Stimulated activated CD4-positive, alpha-beta T cell treated with anti-CD3 and anti-CD28 coated beads, Interleukin-1b, Interleukin-23, amount 100 ng/mL, for 1 hour (primary cell): ENCODE measurements at places on chromosomes 12 and 14.

- no peak for DNase-seq
Measured at GRCh38 chr12:26271889-26272492, 76.6 kb downstream of the SSPN start.

GRCh38 chr12:49578471-49579112, 10.7 kb upstream of the MCRS1 start:
- DNase-seq = no peak

- DNase-seq = no peak
Measured at GRCh38 chr12:75738486-75738885, 227.1 kb upstream of the KRR1 start.

DNA sequence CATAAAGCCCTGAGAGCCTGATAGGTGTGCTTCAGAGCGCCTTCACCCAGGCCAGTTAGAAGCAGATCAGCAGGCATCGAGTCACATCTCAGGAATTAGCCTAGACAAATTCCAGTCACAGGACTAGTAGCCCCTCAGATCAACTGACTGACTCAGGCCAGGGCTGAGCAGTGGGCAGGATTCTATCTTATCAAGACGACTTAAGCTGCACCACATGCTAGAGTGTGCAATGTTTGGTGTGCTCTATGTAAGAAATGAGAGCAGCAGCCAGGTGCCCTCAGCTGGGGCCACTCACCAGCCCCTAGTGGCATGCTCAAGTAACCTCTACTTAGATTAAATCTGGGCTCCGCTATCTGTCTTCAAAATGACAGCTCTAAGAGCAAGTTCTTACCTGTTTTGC, 19.7 kb upstream of the NGB start:
- no peak for DNase-seq

DNA sequence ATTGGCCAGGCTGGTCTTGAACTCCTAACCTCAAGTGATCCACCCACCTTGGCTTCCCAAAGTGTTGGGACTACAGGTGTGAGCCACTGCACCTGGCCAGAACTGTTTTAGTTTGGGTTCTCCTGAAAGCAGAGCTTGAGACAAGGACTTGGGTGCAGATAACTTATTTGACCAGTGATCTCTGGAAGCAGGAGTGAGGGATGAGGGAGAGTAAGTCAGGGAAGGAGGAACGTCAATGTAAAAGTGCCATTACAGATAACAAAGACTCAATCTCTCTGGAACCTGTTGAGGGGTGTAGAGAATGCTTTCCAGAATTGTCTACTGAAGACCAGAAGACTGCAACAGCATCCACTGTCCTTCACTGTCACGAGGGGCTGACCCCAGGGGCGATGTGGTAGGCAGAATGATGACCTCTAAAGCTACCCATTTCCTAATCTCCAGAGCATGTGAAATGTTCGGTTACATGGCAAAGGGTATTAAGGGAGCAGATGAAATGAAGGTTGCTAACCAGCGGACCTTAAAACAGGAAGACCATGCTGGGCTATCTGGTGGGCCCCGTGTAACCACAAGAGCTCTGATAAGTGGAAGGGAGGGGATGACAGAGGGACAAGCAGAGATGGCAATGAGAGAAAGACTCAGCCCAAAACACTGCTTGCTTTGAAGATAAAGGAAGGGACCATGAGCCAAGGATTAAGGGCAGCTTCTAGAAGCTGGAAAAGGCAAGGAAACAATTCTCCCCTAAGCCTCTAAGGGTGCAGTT, 207.8 kb downstream of the RBM19 start:
- no peak for DNase-seq

- no peak for DNase-seq
Measured at GRCh38 chr14:28751467-28752058, 15.0 kb upstream of the FOXG1 start.

DNA sequence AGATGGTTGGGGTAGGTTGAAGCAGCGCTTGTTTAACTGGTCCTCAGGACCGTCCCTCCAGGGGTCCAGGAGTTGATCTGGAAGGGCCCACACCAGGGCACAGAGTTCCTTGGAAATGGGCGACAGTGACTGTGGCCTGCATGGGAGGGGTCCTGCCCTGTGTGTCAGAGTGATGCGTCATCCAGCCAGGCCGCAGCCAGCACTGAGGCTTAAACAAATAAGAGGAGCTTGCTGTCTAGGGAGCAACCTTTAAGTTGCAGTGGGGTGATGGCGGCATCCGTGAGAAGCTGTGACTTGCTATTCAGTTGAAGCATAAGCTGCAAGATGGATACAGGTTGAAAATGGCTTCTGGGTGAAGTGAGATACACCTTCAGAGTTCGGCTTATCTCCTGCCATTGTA, 20.2 kb downstream of the DCAF4 start:
- no peak for DNase-seq

- no peak for DNase-seq
Measured at GRCh38 chr14:48723841-48724495, 862.2 kb downstream of the RPS29 start.

GRCh38 chr14:77180726-77181602, 634 bp upstream of the TMEM63C start:
- no peak for DNase-seq

DNA sequence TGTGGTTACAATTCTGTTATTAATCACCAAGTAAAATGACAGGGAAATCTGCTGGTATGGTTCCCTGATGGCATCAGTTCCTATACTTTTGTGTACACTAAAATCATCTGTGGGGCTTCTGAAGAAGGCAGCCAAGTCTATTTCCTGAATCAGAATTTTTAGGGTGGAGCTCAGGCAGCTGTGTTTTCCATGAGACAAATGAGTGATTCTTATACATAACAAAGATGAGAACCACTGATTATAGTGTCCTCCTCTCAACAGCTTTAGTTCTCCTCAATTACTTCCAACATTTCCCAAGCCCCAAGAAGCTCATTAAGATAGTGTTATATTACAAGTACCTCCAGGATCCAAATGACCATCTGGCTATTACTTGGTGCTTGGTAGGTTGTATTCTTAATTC, 64.5 kb upstream of the USP44 start:
- no peak for DNase-seq

DNA sequence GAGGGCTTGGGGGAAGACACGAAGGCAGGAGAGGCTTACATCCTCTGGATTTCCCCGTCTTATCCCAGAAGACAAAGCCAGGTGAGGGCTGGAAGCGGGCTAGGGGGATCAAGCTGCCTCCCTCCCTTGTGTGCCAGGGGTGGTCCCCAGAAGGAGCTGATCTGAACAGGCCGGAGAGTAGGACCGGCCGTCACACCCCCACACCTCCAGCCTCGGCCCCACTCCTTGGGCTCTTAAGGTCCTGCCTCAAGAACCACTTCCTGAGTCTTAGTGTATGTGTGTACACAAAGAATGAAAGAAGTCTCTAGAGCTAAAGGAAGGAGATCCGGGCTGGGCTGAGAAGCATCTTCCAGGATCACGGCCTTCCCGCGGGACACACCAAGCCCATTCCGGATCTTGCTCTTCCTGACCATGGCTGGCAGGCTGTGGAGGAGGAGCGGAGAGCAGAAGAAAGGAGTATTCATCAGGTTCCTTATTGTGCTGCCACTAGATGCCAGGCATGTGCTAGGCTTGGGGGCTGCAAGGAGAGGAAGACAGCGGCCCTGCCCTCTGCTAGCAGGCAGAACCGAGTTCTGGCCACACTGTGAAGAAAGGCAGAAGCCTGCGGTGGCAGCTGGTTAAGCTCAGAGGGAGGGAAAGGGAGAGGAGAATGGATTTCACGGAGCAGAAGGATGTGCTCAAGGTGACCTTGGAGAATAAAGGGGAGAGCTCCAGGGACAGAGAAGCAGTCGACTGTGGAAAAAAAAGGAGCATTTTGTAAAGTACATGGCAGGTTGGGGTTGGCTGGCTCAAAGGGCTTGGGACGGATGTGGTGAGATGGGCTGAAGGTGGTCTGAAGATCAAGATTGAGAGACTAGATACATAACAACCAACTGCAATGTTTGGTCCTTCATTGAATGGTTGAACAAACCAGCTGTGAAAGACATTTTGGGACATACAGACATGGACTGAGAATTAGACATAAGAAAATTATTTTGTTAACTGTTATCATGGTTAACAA, 1.3 kb upstream of the CD63 start:
- no peak for DNase-seq

GRCh38 chr12:44331269-44331668, 495.4 kb downstream of the TMEM117 start:
- no peak for DNase-seq

DNA sequence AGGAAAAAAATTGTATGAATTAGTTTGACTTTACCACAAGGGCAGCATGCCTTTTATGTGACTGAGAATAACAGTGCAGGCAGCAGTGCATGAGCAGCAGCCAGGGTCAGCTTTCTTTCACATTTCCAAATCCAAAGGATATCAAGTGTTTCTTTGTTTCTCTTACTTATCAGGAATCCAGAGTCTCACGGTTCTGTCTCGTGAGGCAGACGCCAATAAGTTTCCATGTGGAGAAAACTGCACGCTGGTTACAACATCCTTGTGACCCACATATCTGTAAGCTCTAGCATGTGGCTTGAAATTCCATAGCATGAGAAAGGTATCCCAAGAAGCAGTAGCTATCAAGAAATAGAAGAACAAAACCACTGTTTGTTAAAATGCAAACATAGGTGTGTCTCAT, 27.6 kb downstream of the GALNT4 start:
- DNase-seq = no peak

DNA sequence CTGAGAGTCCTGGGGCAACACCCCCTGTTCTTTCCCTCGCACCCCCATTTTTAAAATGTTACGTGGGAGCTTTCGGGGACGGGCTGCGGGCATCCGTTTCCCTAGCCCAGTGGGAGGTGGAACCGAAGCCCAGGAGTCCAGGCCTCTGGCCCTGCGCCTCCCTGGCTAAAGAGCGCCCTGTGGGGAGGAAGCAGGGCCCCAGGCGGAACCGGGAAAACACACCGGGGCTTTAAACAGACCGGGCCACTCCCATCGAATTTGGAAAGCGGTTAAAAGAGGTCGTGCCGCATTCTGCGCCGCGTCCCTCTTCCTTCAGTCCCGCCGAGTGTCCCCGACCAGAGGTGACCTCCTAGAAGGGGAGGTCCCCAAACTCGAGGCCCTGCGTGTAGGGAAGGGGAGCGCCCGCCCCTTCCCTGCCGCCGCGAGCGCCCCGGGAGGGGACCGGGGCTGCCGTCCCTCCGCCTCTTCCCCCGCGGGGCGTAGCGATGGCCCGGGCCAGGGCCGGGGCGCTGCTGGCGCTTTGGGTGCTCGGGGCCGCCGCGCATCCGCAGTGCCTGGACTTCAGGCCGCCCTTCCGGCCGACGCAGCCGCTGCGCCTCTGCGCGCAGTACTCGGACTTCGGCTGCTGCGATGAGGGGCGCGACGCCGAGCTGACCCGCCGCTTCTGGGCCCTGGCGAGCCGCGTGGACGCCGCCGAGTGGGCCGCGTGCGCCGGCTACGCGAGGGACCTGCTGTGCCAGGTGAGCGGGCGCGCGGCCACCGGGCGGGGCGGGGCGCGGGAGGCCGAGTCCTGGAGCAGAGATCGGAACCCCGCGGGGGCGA, at the start of gene HHIPL1:
TSS of gene HHIPL1 (plus strand) at position 407 of the 822 bp plus-strand sequence. CDS start at position 486, 79 bp downstream.
- no peak for DNase-seq

DNA sequence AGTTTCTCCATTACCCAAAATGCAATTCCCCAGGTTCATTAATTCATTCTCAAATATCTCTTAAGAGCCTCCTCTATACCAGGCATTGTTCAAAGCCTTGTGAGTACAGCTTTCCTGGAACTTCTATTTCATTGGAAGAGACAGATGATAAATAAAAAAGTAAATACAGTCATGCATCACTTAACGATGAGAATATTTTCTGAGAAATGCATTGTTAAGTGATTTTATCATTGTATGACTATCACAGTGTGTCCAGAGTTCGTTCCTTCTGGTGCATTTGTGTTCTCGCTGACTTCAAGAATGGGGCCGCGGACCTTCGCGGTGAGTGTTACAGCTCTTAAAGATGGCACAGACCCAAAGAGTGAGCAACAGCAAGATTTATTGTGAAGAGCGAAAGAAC, 66.0 kb downstream of the ANO4 start:
- no peak for DNase-seq

DNA sequence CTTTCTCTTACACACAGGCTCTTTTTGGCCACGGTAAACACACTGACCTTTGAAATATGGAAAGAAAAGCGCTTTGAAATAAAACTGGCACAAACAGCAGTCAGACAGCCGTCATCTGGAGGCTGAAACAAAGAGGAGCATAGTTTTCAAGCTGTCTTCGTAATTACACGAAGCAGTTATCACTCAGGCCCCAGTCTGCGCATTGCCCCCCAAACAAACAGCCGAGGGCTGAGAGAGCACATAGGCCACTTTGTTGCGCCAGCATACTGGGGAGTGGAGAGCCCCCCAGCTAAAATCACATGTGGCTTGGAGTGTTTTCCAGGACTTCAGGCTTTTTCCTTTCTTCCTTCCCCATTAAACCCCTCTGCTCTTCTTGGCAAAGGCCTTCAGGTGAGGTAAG, 142.9 kb upstream of the BTG1 start:
- no peak for DNase-seq

GRCh38 chr12:116813271-116814041, 67.8 kb downstream of the HRK start:
- DNase-seq = no peak

GRCh38 chr12:83389237-83389996, 702.7 kb downstream of the TMTC2 start:
- DNase-seq = no peak

DNA sequence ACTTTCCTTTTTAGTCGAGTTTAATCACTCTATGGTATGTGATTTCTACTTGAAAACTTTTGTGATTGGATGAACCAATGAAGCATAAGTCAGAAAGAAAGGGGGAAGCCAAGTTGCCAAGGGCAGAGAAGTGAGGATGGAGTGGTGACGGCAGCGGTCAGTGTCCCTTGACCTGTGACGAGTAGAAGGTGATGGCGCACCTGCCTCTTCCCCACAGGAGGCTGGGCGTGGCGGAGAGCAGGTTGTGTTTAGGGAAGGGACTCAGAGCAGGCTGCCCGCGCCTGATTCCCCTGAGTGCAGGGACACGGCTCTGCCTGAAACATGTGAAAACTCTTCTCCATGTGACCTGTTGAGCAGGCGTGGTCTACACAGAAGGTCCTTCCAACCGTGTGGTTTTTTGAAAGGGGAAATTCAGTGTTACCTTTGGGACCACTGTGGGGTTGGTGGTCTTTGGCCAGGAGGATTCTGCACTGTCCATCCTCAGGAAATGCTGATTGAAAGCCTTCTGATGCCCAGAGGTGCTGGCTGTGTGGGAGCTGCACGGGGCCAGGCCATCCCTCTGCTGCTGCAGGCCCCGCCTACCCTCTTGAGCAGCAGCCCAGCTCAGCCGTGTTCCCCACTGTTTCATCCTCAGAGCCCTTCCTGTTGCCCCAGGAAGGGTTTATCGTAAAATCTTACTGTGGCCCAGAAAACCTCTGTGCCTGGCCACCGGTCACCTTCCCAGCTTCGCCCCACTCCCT, 23.5 kb upstream of the AMN start:
- DNase-seq = no peak

GRCh38 chr12:93526786-93527428, 45.6 kb upstream of the SOCS2 start:
- DNase-seq = no peak
